ENCODE measurements at places on chromosomes 3 and 15.

- peak; percentile 14 for DNase-seq
These were observed 686 bp downstream of the MYRIP start for GRCh38 chr3:39809995-39810595.

DNA sequence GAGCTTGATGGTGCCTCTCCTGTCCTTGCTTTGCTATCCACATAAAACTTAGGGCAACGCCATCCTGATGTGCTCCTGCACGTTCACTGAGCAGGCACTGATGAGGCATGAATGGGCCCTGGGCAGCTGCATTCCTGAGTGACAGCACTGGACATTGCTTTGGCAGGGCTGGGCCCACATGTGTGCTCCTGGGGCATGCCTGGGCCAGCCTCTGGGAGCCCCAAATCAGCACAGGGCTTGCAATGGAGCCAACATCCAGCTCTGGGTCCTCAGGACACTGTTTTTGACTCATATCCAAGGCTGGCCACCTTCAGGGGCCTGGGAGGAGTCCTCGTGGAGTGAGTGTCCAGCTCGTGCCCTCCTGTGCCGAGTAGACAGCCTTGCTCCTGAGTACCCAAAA lies 5.9 kb upstream of the TKT start:
- no peak for DNase-seq

DNA sequence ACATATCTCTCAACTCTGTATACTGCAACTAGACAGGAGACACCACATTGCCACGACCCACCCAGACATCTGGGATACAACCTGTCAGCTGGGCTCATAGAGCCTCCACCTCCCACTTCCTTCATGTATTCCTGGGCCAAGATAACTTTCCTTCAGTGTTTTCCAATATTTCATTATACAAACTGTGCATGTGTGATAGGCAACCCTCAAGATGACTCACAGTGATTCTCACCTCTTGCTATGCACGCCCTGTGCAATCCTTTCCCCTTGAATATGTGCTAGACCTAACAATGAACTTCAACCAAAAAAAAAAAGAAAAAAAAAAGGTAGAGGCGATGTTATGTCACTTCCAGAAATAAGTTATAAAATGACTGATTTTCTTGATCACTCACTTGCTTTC lies 138.0 kb upstream of the ALCAM start:
- DNase-seq, result no peak

DNA sequence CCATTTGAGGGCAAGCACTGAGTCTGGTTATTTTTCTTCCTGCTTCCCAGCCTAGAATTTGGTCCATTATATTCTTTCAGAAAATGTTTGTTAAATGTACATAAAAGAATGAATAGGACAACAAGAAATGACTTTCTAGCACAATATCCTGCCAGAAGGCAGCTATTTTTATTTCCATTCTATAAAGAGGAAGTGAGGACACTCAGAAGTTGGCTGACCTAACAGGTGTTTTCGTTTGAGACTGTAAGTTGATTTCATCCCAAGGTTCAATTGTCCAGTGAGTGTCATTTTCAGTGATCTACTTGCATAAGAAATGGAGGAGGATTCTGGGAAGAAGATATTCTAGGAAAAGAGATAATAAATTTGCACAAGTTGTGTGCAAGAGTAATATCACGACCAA lies 191.9 kb upstream of the POU1F1 start:
- DNase-seq, result no peak

DNA sequence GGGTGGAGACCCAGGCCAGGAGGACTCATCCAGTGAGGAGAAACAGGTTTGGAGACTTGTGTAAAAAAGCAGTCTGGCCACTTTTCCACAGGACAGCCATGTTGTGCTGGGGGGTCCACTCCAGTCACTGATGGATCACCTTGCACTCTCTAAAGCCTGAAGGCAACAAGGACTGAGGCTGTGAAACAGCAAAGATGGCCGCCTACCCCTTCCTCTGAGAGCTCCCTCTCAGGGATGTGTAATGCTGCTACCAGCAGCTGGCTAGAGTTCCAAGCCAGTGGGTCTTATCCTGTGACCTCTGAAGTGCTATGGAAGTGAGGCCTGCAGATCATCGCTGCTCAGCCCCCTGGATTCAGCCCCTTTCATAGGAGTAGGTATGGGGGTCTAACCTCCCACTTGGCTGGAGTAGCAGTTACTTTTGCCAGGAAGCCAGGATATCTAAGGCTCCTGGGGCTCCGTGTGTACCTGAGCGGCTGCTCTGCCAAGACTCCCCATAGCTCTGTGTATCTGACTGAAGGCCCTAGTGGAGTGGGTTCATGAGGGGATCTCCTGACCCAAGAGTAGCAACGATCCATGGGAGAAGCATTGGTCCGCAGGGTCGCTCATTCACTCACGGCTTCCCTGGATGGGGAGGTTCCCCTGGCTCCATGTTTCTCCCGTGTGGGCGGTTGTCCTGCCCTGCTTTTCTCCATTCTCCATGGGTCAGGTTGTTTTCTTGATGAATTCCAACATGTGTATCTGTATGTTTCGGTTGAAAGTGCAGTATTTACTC lies 69.9 kb upstream of the TNFSF10 start:
- no peak for DNase-seq

DNA sequence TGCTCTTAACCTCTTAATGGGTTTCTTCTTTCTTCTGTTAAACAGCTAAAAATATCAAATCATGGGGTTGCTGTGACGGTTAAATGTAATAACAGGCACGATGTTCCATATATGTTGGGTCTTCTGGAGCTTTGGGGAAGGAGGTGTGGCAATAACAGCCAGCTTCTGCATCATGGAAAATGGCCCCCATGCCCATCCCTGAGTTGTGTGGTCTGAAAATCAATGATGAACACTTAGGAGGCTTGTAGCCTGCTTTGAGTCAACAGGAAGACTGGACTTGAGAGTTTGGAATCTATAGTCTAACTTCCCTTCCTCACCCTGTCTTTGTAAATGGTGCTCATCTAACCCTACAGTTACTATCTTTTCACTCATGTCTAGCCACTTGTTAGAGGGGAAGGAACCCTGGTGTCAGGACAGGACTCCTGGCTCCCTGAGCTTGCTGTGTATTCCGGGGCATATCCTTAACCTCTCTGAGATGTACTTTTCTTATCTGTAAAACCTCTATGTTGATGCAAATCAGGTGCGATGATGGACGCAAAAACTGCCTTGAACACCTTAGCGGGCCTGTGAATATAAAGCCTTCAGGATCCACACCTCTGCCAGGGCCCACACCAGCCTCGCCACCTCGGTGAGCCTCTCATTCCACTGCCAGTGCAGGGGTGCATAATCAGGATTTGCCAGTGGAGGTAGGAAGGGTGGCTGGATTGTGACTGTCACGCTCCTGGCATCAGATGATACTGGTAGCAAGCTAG lies 27.5 kb downstream of the SMAD3 start:
- no peak for DNase-seq

All from endothelial cell (in vitro differentiated cells).